Activated CD4-positive, alpha-beta T cell treated with anti-CD3 and anti-CD28 coated beads, Interleukin-2, amount 10 ng/mL, durations not matched to agents 24 days and 14 days (primary cell): ENCODE measurements at places on chromosomes 7 and 10. TPM values are rescaled to one million over a fixed set of nuclear protein-coding genes. Genes with fewer than 3 reads are reported as not detected.
A peak's percentile ranks its signal among the peaks of the same experiment; 100 is the strongest.

Gene HOXA9
- not detected in 2 replicates for total RNA-seq

Gene ARMC3
- total RNA-seq = not detected in 2 replicates

Gene SPDYE11
- not detected in 2 replicates for total RNA-seq

Gene BEND7
- not detected in 2 replicates for total RNA-seq

Gene CALHM1
- total RNA-seq = not detected in 2 replicates

DNA sequence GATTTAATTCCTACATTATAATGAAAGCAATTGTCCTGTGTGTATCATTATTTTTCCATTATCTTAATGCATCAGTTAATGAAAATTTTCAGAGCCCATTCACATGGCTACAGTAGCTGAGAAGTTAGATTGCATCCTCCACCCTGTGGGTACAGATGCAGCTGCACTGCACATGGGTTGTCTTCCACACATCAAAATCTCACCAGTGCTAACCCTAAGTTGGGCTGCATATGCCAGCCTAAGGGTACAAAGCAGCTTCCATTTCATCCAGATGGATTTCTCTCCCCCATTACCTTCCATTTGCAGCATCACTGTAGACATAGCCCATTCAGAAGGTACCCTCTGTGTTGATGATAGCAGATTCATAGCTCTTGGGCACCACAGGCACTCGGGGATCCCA lies 74.7 kb upstream of the WDR11 start:
- H3K4me3 ChIP-seq = no peak overlapping the region
- no peak overlapping the region for H3K27ac ChIP-seq
- no peaks in the 10 kb centered on the region for H3K4me1 ChIP-seq
- H3K27me3 ChIP-seq = no peaks in the 10 kb centered on the region
- no peak for DNase-seq

DNA sequence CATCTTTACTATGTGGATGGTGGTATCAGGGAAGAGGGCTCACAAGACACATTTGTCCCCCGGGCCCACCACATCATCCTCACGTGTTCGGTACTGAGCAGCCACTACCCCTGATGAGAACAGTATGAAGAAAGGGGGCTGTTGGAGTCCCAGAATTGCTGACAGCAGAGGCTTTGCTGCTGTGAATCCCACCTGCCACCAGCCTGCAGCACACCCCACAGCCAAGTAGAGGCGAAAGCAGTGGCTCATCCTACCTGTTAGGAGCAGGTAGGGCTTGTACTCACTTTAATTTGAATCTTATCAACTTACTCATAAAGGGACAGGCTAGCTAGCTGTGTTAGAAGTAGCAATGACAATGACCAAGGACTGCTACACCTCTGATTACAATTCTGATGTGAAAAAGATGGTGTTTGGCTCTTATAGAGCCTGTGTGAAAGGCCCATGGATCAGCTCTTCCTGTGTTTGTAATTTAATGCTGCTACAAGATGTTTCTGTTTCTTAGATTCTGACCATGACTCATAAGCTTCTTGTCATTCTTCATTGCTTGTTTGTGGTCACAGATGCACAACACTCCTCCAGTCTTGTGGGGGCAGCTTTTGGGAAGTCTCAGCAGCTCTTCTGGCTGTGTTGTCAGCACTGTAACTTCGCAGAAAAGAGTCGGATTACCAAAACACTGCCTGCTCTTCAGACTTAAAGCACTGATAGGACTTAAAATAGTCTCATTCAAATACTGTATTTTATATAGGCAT lies 9.1 kb upstream of the CSGALNACT2 start:
- DNase-seq = peak; percentile 85
- H3K36me3 ChIP-seq = no peaks in the 10 kb centered on the region

- H3K36me3 ChIP-seq = peaks cover 33% of the 10 kb centered on the region
- H3K4me3 ChIP-seq = peak overlapping the region; percentile 96
- H3K27ac ChIP-seq = peak overlapping the region; percentile 94
- no peak for DNase-seq
- peaks cover 37% of the 10 kb centered on the region for H3K4me1 ChIP-seq
These were observed 476 bp upstream of the ZFYVE27 start for GRCh38 chr10:97736403-97736901.

GRCh38 chr7:74002474-74003017 lies 25.4 kb upstream of the ELN start:
- no peaks in the 10 kb centered on the region for H3K36me3 ChIP-seq
- peak; percentile 70 for DNase-seq
- peaks cover 4% of the 10 kb centered on the region for H3K27me3 ChIP-seq
- H3K27ac ChIP-seq = peak overlapping the region; percentile 76
- H3K4me1 ChIP-seq = peaks cover 8% of the 10 kb centered on the region
